ENCODE measurements at places on chromosomes 1 and 21. TPM values are rescaled to one million over a fixed set of nuclear protein-coding genes. Genes with fewer than 3 reads are reported as not detected.

The GSTM5 gene
- 2.0 TPM for total RNA-seq

The COL8A2 gene
- 126 TPM for total RNA-seq

The SSX2IP gene
- 6.1 TPM for total RNA-seq

The OR2T2 gene
- not detected for total RNA-seq

- no peak overlapping the region for H3K27ac ChIP-seq
- H3K4me1 ChIP-seq = peaks cover 10% of the 10 kb centered on the region
- H3K27me3 ChIP-seq = no peaks in the 10 kb centered on the region
- no peaks in the 10 kb centered on the region for H3K36me3 ChIP-seq
- DNase-seq = peak; percentile 15
These were observed 10.0 kb downstream of the YBEY start for GRCh38 chr21:46295996-46296752.

GRCh38 chr21:33661146-33661545 lies 18.8 kb downstream of the ITSN1 start:
- H3K4me1 ChIP-seq = peaks cover 19% of the 10 kb centered on the region
- no peaks in the 10 kb centered on the region for H3K36me3 ChIP-seq
- DNase-seq = no peak
- H3K27me3 ChIP-seq = no peaks in the 10 kb centered on the region

DNA sequence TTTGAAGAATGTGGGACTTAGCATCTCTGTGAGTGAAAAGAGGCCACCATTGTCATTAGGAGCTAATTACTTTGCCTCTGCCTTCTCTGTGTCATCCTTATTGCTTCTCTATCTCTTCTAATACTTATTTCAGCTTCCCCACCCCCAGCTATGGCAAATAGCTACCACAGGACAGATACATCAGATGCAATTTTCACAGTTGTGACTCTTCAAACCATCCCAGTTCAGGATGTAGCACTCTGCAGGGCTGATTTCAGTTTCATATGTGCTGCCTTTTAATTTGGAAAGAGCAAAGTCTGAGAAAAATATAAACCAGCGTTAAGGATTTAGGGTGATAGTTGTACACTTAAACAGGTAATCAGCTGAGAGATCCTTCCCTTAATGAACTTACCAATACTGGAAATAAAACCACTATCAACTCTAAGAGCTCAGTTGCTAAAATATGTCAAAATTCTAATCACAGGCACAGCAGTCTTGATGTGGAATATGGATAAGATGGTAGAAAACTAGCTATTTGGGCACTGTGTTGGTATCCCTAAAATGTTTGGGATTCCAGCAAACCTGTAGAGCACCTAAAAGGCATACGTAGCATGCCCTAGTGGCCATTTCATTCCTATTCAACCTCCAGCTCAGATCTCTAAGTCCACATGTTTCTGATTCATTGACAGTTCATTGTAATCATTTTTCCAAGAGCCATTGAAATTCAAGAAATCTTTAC lies 148.4 kb downstream of the SYT2 start:
- peaks cover 28% of the 10 kb centered on the region for H3K36me3 ChIP-seq
- no peaks in the 10 kb centered on the region for H3K27me3 ChIP-seq
- peaks cover 73% of the 10 kb centered on the region for H3K4me1 ChIP-seq
- DNase-seq = no peak
- peak overlapping the region; percentile 57 for H3K27ac ChIP-seq

- H3K4me3 ChIP-seq = peak within 1 kb of the TSS; percentile 73
- no peaks in the 10 kb centered on the region for H3K4me1 ChIP-seq
- no peaks in the 10 kb centered on the region for H3K36me3 ChIP-seq
- no peaks in the 10 kb centered on the region for H3K27me3 ChIP-seq
These were observed at the start of gene CYP2J2 for GRCh38 chr1:59926381-59927123. CYP2J2 (minus strand) TSS chr1:59926773; CDS start chr1:59926746, 27 bp downstream.

DNA sequence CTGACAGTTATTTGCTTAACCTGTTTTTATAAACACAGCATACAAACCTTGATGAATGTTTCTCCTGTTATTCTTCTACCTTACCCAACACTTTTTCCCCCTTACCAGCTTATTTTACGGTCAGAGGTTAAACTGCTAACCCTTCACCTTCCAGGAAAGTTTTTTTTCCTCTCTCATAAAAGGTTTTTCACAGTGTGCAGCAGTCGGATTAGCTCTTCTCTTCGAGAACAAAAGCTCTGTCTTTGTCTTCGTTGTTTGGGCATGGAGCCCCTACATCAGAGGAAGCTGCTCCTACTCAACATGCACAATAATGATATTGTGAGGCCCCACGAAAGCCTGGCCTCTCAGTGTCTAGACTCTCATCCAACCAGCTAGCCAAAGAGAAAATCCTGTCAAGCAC lies 42.0 kb downstream of the DENND1B start:
- H3K4me1 ChIP-seq = no peaks in the 10 kb centered on the region
- H3K27me3 ChIP-seq = no peaks in the 10 kb centered on the region
- no peak overlapping the region for H3K4me3 ChIP-seq
- no peak overlapping the region for H3K27ac ChIP-seq
- no peak for DNase-seq

DNA sequence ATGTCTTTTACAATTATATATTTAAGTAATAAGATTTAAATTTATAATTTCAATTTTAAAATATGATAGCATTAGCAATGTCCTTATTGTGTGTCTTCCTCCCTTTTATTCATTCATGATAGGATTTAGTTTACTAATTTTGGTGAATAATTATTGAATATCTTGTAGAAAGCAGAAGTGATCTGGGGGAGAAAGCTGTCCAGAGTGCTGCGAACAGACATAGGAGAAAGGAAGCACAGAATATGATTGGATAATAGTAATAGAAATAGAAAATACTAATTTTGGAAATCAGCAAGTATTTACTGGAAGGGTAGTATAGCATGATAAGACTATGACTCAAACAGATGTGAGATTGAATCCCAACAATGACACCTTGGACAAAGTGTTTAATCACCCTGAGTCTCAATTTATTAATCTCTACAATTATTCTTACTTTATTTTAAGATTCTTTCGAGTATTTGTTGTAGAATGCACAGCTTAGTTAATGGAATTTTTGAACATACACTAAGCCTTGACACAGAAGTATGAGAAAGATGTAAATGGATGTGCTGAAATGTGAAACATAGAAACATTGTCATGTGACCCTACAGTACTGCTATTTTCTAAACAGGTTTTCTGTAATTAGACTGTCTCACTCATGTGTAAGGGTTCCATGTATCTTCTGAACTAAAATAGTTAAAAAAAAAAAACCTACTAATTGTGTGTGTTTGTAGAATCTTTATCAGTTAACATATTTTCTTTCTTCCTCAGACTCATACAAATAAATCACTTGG lies 7.9 kb downstream of the SH3GLB1 start:
- H3K27me3 ChIP-seq = no peaks in the 10 kb centered on the region
- peaks cover 72% of the 10 kb centered on the region for H3K4me1 ChIP-seq
- no peak overlapping the region for H3K4me3 ChIP-seq
- H3K27ac ChIP-seq = no peak overlapping the region
- H3K36me3 ChIP-seq = peaks cover 9% of the 10 kb centered on the region

GRCh38 chr1:239816081-239816782 lies 275.5 kb upstream of the FMN2 start:
- peak overlapping the region; percentile 44 for H3K4me3 ChIP-seq
- H3K36me3 ChIP-seq = no peaks in the 10 kb centered on the region
- peak; percentile 19 for DNase-seq
- H3K27me3 ChIP-seq = no peaks in the 10 kb centered on the region
- H3K4me1 ChIP-seq = peaks cover 8% of the 10 kb centered on the region

GRCh38 chr1:224380003-224380402 lies 23.3 kb downstream of the CNIH4 start:
- H3K36me3 ChIP-seq = no peaks in the 10 kb centered on the region
- DNase-seq = no peak
- H3K4me3 ChIP-seq = no peak overlapping the region
- no peaks in the 10 kb centered on the region for H3K27me3 ChIP-seq
- H3K4me1 ChIP-seq = peaks cover 20% of the 10 kb centered on the region

Data from thoracic aorta (tissue), 2 donors.